ENCODE measurements at places on chromosomes 6 and 20. TPM values are rescaled to one million over a fixed set of nuclear protein-coding genes. Genes with fewer than 3 reads are reported as not detected.

Gene RAE1
- total RNA-seq: 17.5 TPM

Gene NRSN1
- not detected for total RNA-seq

Gene RNF39
- 0.36 TPM for total RNA-seq

Gene PRND
- total RNA-seq: 0.09 TPM

Gene ESR1
- 3.9 TPM for total RNA-seq

Gene TDRD6
- total RNA-seq: 0.44 TPM

Gene ARMH2
- not detected for total RNA-seq

Gene GABRR1
- not detected for total RNA-seq

Gene COL9A1
- not detected for total RNA-seq

Gene SPO11
- total RNA-seq: not detected

All from omental fat pad (tissue), 4 donors.